ENCODE measurements at places on chromosomes 1 and 21.
A peak's percentile ranks its signal among the peaks of the same experiment; 100 is the strongest.

DNA sequence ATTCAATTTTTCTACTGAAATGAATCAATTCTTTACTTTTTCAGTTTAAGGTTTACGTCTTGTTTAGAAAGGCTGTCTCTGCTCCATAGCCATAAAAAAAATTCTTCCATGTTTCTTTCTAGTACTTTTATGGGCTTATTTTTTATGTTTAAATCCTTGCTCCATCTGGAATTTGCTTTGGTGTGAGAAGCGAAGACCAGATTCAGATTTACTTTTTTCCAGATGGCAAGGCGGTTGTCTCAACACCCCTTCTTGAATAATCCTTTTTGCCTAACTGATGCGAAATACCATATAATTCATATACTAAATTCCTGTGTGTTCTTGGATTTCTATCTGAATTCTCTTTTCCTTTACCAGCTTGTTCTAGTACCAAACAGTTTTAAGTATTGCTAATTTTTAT lies 101.5 kb downstream of the C1orf94 start:
- DNase-seq, result no peak

- no peak for DNase-seq
These were observed 202.8 kb downstream of the RRAGC start for GRCh38 chr1:38656726-38657125.

GRCh38 chr1:37865348-37866120 lies 6.1 kb upstream of the MTF1 start:
- no peak for DNase-seq

GRCh38 chr1:58447886-58448285 lies 98.6 kb downstream of the OMA1 start:
- no peak for DNase-seq

- DNase-seq, result no peak
These were observed 30.5 kb downstream of the ENO1 start for GRCh38 chr1:8847990-8848389.

DNA sequence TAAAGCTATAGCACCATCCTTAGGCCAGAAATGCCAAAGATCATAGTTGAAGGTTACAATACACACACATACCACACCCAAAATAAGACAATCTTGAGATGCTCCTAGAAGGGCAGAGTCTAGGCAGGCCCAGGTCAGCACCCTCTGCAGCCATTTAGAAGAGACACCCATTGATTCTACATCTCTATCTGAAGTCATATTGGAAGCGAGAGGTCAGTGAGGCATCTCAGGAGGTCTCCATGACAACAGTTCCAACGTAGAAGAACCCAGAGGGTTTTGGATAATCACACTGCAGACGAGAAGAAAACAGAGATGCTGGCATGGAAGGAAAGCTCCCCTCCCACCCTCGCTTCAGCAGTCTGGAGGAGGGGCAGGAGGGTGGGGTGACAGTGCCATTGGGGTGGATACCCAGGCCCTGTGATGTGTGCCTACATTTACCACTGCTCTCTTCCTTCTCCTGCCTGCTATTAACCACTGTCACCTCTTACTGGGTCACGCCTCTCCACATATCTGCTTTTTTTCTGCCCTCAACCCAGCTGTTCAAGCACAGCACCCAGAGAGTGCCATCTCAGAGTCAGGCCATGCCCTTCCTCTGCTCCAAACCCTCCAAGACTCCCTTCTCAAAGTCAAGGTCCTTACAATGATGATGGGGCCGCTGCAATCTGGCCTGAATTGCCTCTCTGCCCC lies 6.2 kb downstream of the TMCO4 start:
- no peak for DNase-seq

GRCh38 chr1:9014475-9015375 lies 11.5 kb downstream of the SLC2A7 start:
- DNase-seq, result no peak

- no peak for DNase-seq
These were observed 17.6 kb downstream of the ATP8B2 start for GRCh38 chr1:154342836-154343472.

GRCh38 chr1:174702011-174702410 lies 254.2 kb downstream of the GPR52 start:
- peak; percentile 63 for DNase-seq

DNA sequence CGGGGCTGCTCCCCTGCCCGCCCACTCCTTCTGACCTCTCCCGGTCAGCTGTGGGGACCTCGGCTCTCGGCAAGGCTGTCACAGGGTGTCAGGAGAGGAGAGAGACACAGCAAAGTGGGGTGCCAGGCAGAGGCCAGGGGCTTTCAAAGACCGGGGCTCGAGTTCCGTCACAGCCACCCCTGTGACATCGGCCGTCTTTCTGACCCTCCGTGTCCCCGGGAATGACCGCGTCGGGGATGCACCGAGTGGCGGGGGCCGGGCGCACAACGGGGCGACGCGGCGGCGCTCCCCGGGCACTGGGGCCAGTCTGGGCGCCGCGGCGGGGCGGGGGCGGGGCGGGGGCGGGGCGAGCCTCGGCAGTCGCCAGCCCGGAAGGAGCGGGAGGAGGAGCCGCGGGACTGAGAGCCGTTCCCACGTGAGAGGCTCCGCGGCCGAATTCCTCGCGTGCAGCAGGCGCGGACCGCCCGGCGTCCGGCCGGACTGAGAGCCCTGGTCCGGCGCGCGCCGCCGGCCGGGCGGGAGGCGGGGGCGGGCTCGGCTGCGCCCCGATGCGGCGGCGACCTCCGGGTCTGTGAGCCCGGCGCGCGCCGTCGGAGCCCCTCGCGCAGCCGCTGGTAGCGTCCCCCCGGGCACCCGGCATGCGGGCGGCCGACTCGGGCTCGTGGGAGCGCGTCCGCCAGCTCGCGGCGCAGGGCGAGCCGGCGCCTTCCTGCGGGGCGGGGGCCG lies 229.7 kb upstream of the TMEM51 start:
- no peak for DNase-seq

GRCh38 chr1:42937141-42937696 lies 21.4 kb downstream of the SLC2A1 start:
- DNase-seq, result no peak

DNA sequence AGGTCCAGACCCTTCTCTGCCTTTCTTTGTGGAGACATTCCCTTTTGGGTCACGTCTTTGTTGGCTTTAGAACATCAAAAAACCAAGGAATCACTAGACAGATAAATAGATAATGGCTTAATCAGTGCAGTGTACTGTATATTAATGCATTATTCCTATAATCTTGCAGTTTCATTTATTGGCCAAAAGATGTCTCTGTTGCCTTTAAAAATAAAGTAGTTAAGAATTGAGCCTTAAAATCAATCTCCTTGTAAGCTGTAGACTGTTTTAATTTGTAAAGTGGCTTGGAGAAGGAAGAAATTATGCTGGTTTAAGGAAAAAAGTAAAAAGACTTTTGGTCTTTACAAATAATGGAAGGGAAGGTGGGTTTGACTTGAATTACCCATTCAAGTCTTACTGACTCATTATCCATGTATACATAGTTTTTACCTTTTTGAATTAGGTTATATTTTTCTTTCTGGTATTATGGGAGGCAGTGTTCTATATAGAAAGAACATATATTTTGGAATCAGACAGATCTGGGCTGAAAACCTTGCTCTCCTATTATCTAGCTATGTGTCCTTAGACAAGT lies 84.6 kb downstream of the VPS13D start:
- no peak for DNase-seq

GRCh38 chr1:87045761-87046304 lies 131.4 kb downstream of the HS2ST1 start:
- no peak for DNase-seq

DNA sequence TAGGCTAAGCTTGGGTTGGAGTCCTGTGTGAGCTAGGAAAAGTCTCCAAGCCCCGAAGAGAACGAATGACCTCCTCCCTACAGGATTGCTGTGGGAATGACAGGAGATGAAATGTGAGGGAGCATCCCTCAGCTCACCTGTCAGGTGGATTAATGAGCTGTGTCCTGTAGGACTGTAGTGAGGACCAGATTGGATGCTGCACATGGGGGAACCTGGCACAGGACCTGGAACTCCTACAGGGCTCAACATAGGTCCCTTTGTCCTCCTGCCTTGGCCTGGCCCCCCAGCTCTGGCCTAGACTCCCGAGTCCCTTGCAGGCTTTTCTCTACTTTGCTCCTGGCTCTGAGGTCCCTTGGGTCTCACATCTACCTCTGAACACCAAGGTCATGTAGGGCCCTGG lies 155.7 kb downstream of the PTPRU start:
- no peak for DNase-seq

DNA sequence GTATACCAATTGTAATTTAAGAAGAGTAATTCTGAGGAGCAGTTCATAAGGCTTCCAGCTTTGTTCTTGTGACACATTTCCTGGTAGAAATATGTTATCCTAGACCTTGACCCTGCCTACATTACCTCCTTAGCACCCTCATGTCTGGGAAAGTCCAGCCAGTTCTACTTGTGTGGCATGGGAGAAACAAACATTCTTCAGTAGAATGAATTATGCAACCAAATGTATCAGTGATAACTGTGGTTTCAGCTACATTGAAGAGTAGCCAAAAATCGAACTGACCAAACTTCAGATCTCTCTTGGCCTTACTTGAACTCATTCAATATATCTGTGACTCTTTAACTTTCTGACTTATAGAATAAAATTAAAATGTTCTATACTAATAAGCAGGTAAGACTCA lies 308.1 kb upstream of the LYPLAL1 start:
- no peak for DNase-seq

- no peak for DNase-seq
These were observed 11.1 kb upstream of the MAP3K21 start for GRCh38 chr1:233316473-233316872.

GRCh38 chr1:79499541-79499940 lies 493.0 kb upstream of the ADGRL4 start:
- DNase-seq, result no peak

DNA sequence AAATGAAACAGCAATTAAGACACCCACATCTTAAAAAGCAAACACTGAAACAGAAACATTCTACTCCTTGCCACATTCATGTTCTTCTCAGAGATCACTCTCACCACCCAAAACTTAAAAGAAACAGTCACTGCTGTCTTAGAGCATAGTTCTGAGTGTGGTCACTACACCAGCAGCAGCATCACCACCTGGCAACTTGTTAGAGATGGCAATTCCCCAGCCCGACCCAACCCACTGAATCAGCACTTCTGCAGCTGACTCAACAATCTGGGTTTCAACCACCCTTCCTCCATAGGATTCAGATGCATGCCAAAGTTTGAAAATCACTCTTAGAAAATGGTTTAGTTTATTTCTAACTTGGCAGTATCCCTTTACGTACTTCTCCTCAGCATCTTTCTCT lies 126.1 kb downstream of the CDC42BPA start:
- no peak for DNase-seq

GRCh38 chr1:219088778-219089557 lies 84.7 kb upstream of the LYPLAL1 start:
- no peak for DNase-seq

- DNase-seq, result no peak
These were observed 11.7 kb upstream of the IGSF3 start for GRCh38 chr1:116679091-116679827.

GRCh38 chr1:34786521-34787325 lies 5.7 kb downstream of the GJB3 start:
- DNase-seq, result peak; percentile 32

DNA sequence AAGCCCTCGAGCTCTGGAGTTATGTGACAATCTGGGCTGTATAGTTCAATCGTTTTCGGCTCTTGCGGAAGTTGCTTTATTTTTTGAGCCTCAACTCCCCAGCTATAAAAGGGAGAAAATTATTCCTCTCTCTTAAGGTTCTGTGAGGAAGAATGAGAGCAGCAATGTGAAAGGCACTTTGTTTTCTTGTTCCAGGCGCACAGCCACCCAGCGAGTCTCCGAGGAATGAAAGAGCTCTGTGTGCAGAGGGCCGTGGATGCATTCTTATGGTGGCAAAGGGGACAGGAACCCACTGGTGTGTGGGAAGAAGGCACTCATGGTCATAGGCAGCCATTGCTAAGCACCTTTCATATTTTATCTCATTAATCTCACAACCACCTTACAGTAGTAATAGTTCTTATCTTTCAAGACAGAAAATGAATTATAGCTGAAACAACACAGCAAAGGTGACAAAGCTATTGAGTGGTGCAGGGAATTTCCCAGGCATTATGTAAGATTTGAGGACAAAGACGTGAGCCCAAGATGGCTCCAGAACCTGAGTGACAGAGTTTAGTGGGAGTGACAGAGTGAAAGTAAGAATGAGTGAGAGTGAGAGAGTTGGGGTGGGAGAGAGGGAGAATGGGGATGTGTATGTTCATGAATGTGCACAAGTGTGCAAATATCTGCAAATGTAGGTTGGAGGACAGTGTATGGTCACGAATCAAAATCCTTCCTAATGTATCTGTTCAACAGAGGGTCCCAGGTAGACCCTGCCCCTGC lies 9.4 kb downstream of the CYP2J2 start:
- DNase-seq, result no peak

GRCh38 chr21:25732091-25732760 lies 2.5 kb downstream of the ATP5PF start:
- DNase-seq, result no peak

- no peak for DNase-seq
These were observed 20.0 kb downstream of the SORT1 start for GRCh38 chr1:109377698-109378097.

GRCh38 chr1:53583021-53583867 lies 124.0 kb downstream of the DMRTB1 start:
- DNase-seq, result no peak

- no peak for DNase-seq
These were observed 103.0 kb downstream of the LAMC2 start for GRCh38 chr1:183289051-183289496.
